ENCODE measurements at places on chromosomes 12 and 14.

- no peak for DNase-seq
These were observed 476.4 kb downstream of the SOX5 start for GRCh38 chr12:23473071-23473470.

- DNase-seq = no peak
These were observed 13.7 kb downstream of the P2RX4 start for GRCh38 chr12:121223292-121224285.

DNA sequence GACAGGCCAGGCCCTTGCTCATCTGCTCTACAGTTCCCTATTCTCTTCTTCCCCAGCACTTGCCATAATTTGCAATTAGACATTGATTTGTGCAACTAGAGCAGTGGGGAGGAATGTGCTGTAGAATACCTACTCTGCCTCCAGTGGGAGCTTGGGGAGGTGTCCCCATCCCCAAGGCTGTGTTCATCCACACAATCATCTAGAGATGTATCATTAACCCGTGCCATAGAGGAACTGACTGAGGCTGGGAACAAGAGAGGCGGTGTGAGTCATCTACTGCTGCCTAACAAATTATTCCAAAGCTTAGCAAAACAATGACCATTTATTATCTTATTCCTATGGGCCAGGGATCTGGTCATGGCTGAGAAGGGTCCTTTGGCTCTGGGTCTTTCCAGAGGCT lies 5.1 kb upstream of the OTUB2 start:
- no peak for DNase-seq

DNA sequence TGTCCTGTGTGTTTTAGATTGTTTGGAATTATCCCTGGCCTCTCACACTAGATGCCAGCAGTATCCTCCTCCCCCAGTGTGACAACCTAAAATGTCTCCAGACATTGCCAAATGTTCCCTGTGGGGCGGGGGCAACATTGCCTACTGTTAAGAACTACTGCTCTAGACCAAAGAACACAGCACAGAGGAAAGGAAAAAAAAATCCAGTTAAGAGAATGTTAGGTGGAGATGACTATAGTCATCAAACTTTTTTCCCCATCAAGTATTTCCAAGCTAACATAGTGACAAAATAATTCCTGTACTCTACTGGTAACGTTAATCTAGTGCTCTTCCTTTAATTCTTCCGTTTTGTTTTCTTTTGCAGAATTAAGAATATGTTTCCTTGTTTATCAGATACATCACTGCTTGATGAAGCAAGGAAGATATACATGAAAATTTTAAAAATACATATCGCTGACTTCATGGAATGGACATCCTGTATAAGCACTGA lies 3.5 kb downstream of the CDKN1B start:
- DNase-seq = no peak

GRCh38 chr12:108119126-108119973 lies 9.7 kb upstream of the WSCD2 start:
- no peak for DNase-seq

DNA sequence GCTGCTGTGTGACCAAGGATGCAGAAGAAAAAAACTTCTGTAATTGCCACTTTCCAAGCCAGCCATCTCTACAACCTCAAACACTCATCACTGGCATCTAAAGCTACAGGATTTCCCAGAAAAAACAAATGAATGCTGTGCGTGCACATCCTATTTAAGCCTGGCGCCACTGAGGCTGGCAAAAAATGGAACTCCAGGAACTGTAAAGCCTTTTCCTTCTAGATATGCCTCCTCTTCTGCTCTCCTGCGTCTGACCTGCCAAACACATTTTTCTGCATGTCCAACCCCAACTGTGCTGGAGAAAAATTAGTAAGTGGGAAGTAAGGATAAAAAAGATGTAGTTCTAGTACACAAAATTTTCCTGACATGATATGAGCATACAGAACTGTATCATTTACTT lies 184.9 kb downstream of the ITPR2 start:
- no peak for DNase-seq

- DNase-seq = no peak
These were observed 18.8 kb upstream of the HIGD1C start for GRCh38 chr12:50933459-50934124.

- DNase-seq = no peak
These were observed 87.2 kb upstream of the KRAS start for GRCh38 chr12:25337916-25338315.

DNA sequence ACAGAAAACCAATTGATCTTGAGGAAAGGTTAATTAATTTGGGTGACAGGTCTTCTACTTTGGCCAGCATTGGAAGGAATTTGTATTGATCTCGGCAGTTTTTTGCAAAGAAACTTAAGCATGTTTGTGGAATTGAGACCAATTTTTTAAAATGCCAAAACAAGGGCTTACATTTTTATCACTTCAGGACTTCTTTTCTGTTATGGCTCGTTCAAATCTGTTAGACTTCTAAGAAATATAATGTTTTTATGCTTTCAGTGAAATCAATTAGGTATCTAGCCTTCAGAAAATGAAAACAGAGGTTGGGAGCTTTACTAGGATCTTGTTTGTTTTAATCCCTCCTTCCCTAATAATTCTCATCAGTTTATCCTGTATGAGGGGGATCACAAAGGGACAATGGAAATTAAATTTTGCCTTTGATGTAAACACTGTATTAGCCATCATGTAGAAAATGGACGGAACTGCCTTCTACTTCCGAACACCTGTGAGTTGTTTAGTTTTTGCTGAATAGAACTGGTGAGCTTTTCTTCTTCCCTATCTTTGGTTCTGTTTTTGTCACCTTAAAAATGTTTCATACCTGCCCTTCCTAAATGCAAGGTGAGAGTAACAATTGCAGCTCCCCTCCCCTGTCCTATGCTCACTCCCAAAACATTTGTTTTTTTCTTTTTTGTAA lies 7.8 kb downstream of the FOXA1 start:
- no peak for DNase-seq

All from fibroblast of skin of left biceps (primary cell).